GM06990 (cell line): ENCODE measurements at places on chromosomes 1 and 21.

DNA sequence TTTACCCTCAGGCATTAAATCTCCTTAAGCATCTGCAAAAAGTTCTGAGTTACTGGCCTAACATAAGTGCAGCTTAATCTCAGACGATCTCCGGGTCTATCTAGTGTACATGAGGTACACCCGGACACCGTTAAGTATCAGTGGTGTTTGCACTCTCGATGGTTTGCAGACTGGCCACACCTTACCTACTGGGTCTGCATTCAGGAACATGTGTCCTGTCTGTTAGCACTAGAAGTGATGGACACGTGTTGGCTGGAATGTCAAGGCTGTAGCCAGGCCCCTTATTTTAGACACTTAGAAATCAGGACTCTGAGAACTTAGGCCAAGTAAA, 783 bp upstream of the AGL start:
- DNase-seq = no peak

- DNase-seq = no peak
Measured at GRCh38 chr1:58780411-58780810, 3.4 kb downstream of the JUN start.

- no peak for DNase-seq
Measured at GRCh38 chr1:8632102-8632501, 185.3 kb downstream of the RERE start.

DNA sequence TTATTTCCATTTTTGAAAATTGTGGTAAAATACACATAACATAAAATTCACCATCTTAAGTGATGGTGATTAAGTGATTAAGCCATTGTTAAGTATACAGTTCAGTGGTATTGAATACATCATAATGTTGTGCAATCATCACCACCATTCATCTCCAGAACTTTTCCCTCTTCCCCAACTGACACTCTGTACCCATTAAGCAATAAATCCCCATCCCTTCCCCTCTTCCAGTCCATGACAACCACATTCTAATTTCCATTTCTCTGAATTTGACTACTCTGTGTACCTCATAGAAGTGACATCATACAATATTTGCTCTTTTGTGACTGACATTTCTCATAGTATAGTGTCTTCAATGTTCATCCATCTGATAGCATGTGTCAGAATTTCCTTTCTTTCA, 124.8 kb downstream of the DISC1 start:
- DNase-seq = no peak

- no peak for DNase-seq
Measured at GRCh38 chr1:242140836-242141235, 141.9 kb upstream of the MAP1LC3C start.

DNA sequence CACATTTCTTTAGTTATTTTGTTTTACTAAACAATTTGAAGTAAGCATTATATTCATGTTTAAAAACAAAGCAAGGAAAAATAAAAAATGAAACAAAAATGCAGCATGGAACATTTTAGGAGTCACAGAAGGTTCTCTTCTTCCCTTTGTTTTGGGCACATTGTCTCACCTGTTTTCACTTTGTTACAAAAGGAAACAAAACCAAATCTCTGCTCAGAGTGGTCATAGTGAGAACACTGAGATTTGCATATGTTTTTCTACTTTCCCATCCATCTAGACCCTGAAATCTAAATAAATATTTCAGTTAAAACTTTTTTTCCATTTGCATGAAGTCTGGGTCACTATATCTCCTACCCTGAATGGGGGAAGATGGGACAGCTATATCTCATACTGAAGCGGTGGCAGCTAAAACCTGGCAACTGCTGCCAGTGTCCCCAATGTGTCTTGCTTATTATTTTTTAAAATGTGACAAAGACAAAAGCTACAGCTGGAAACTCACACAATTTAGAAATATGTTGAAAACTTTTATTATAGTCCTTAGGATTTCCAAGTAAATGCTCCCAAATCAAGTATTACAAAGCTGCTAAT, 3.5 kb downstream of the EXOC8 start:
- DNase-seq = peak; percentile 22

GRCh38 chr1:52157582-52157981, 15.7 kb downstream of the ZFYVE9 start:
- no peak for DNase-seq

- DNase-seq = peak; percentile 64
Measured at GRCh38 chr1:172398970-172399755, 21.3 kb upstream of the C1orf105 start.

DNA sequence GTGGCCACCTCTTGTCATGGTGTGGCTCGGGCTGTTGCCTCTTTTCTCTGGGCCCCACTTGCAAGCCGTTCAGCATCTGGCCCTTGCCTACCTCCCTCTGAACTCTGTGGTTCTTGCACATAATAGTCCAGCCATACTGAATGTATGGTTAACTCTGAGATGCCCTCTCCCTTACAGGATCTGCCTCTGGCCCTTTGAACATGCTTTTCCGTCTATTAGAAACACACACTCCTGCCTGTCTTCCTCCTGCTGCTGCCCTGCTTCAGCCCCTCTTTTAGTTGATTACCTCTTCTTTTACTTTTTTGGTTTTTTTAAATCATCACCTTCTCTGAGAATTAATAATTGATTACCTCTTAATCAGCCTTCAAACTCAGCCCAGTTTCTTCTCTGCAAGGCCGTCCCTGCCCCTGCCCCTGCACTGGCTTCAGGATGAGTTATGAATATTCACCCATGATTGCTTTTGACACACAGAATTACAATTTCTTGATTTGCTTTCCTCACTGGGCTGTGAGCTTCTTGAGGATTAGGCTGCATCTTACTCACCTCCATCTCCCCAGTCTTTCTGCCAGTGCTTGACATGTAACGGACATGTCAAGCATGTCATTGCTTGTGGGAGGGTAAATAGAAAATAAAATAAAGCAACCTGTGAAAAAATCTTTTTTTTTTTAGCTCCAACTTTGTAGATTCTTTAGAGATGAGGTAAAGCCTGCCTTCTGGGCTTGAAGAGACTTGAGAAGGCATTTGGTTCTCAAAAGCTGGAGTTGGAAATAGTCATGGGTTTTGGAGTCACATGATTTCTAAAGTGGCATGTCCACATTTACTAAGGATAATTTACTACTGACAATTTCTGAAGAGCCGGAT, 158.3 kb downstream of the PLXNA2 start:
- DNase-seq = no peak

GRCh38 chr1:167457936-167458584, 60.3 kb downstream of the CD247 start:
- no peak for DNase-seq

DNA sequence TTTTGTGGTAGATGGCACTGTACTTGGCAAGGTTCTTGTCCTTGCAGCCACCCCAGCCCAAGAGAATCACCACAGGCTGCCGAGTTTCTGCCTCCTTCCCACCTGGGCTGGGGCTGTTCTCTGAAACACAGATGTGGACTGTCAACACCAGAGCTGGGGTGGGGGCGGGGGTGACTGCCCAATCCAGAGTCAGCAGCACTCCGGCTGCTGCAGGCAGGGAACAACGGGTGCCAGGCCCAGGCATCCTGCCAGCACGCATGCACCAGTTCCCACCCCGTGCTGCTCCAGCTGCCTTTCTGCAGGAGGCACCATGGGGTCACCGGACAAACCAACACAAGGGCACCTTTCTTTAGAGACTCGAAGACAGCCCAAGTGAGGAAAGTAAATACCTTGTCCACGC, 14.1 kb downstream of the TMEM53 start:
- no peak for DNase-seq
